Tongue (tissue), 3 donors: ENCODE measurements at places on chromosomes 16 and 17. TPM values are rescaled to one million over a fixed set of nuclear protein-coding genes. Genes with fewer than 3 reads are reported as not detected.

DNA sequence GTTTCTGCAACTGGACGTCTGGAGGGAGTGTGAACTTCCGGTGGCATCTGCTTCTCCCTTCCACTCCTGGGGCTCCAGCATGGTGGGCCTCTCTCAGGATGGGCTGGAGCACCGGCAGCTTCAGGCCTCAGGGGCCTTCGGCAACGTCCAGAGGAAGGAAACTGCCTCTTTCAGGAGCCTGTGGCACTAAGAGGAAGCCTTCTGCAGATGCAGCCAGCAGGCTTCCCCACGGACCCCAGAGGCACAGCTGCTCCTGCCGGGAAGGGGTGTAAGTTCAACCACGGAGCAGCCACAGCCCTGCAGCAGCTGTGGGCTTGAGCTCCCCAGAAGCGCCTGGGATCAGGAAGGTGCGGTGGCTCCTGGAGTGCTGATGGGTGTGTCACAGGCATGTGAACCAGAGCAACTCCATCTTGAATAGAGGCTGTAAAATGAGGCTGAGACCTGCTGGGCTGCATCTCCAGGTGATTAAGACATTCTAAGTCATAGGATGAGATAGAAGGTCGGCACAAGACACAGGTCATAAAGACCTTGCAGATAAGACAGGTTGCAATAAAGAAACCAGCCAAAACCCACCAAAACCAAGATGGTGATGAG, 50.8 kb upstream of the KLHDC4 start:
- no peak for DNase-seq

DNA sequence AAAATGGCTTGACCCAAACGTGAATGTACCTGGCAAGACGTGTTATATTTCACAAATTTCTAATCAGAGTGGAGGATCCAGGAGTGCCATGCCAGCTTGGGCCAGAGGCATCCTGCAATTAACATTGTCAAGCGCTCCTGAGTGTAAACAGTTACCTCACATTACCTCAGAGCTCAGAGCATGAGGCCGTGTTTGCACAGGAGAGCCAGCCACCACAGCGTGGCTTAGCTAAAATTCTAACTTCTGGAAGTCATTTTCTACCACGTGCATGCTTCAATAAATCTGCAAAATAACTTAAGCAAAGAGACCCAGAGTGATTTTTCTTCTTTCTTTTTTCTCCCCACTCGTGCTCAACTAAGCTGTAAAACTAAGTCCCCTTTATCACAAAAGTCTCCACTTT, 769.0 kb downstream of the KCNJ2 start:
- DNase-seq, result peak; percentile 32

The DPEP3 gene
- not detected for total RNA-seq

DNA sequence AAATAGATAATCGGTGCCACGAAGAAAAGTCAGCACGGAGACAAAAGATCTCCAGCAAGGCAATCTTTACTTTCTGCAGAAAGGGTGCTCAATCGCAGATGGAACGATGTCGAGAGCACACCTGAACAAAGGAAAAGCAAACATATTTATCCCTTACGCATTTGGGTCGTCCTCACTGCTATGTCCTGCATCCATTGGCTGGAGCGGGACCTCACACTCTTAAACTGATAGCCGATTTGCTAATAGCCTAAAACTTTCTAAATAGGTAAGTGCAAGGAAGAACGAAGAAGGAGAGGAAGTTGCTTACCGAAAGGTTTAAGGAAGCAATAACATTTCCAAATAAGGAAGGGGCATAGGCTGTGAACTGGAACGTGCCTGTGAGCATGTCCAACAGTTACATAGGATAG, 1.2 kb upstream of the AKAP10 start:
- DNase-seq, result no peak

The HS3ST3A1 gene
- total RNA-seq, result not detected

The PDF gene
- total RNA-seq, result 12.0 TPM

GRCh38 chr16:1825381-1825863, 1.2 kb downstream of the HAGH start:
- no peak for DNase-seq

- no peak for DNase-seq
These were observed 24.2 kb upstream of the SSTR2 start for GRCh38 chr17:73140566-73140965.
